ENCODE measurements at places on chromosomes 4 and X.

GRCh38 chr4:151853034-151853433, 92.2 kb upstream of the GATB start:
- no peak for DNase-seq

GRCh38 chrX:63932006-63932405, 147.0 kb upstream of the ARHGEF9 start:
- DNase-seq, result no peak

GRCh38 chrX:153782313-153782712, 1.5 kb downstream of the SRPK3 start:
- DNase-seq, result no peak

DNA sequence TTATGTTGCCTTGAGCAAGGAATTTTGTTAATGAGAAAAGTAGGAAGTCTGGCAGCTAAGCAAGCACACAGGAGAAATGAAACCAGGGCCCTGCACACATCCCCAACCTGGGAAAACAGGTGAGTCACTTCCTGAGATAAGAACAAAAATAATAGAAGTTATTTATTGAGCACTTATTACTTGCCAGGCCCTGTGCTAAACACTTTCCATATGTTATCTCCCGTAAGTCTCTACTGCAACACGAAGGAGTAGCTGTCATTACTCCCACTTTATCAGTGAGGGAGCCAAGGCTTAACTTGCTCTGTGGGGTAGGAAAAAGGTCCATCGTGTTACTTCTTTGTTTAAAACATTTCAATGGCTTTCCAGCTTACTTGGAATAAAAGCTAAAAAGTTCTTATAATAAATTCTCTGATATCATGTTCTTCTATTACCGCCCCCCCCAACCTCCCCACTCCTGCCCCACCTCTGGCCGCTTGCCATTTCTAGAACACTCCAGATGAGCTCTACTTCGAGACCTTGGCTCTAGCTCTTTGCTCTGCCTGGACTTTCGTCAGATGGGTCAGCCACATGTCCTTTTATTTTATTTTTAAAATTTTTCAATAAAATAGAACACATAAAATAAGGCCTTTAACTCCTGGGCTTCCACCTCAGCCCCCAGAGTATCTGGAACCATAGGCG, 36.3 kb upstream of the PLAC8 start:
- peak; percentile 59 for DNase-seq

DNA sequence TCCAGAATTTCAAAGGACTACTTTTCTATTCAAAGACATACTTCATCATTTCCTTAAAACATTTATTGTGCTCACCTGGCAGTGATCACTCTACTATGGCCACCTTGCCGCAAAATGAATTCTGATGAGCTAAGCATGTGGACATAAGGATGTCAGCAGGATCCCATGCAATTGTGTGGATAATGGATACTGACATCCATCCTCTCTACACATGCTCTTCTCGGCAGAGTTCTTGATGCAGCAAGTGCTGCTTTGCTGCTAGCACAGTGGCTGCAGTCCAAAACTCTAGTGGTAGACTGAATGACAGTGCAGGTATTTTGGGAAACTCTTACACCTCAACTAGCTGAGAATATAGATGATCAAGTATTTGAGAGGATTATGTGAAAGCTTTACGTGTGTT, 168.0 kb downstream of the BANK1 start:
- no peak for DNase-seq

DNA sequence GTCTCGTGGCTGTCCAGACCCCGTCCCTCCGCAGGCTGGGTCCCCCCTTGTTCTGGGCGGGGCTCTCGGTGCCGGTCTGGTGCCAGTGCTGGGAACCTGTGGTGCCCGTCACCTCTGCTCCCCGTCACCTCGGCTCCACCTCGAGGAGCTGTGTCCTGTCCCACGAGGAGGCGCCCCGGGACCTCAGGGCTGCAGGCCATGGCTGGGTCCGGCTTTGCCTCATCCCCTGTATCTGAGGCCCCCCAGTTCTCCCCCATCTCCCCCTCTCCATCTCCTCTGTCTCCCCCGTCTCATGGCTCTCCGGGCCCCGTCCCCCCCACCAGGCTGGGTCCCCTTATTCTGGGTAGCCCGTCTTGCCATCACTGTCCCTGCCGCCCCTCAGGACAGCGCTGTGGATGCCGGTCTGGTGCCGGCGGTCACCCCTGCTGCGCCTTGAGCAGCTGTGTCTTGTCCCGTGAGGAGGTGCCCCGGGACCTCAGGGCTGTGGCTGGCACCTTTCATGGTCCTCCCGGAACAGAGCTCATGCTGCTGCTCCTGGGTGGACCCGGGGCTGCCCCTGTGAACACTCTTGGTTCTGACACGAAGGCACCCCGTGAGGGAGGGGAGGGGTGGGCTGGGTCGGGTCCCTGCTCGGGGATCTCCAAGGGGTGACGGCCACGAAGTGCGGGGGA, 13.4 kb upstream of the GTPBP6 start:
- no peak for DNase-seq
